ENCODE measurements at places on chromosomes 13 and 19.
A peak's percentile ranks its signal among the peaks of the same experiment; 100 is the strongest.

DNA sequence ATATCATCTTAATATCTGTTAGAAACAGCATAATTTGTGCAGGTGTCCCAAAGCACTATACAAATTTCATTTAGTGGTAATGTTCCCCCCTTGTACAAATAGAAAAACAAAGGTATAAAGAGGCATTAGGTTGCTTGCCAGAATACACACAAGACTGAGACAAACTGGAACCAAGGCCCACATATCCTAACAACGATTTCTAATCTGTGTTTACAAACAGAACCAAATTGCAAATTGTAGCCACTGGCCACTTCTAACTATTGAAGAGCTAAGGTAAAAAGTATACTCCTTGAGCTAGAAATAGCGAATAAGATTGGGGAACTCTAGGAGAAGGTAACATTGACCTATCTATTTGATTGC is 526.1 kb downstream of the KLF12 start:
- H3K4me3 ChIP-seq, result no peak overlapping the region
- H3K27me3 ChIP-seq, result no peaks in the 10 kb centered on the region
- H3K4me1 ChIP-seq, result no peaks in the 10 kb centered on the region

DNA sequence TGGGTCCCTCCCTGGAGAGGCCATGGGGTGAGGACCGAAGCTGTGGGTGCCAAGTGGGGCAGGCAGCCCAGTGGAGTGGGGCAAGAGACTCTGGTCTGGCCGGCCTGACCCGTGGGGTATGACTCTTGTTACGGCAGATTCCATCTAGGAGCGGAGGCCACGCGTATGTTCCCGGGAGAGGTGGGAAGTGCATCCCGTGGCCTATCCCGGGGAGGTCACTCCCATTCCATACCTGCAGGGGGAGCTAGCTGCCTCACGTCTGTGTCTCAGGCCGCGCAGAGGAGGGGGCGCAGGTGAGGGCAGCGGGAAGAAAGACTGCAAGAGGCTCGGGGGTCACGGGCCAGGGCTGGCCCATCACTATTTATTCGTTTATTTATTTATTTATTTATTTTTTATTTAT is 4.9 kb downstream of the CSNK1G2 start:
- peak; percentile 75 for DNase-seq
- no peaks in the 10 kb centered on the region for H3K27me3 ChIP-seq
- no peak overlapping the region for H3K4me3 ChIP-seq
- H3K4me1 ChIP-seq, result peaks cover 10% of the 10 kb centered on the region

DNA sequence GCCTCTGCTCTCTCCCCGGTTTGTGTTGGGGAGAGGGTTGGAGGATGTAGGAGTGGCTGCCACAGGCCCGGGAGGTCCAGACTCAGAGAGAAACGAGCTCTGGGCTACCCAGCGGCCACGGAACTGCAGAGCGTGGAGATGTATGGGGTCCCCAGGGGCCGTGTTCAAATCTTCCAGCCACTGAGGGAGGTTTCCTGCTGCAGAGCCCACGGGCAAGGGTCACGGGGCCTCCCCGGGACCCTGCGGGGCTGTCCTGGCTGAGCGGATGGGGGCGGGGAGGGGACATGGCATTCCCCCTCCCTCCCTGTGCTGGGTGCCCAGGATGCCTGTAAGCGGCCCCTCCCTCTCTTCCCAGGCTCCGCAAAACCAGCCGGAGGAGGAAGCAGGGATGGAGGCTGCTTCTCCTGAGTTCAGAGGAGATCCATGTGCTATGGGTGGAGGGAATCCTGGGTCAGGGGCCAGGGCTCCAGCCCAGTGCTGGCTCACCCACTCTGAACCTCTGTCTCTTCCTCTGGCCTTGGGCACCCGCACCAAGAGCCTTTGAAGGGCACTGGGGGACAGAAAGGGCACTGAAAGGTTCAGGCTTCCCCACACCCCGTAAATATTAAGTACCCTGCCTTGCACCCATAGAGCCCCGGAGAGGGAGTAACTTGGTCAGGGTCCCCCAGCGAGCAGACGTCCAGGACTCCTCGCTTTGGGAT is 22.6 kb downstream of the SMIM24 start:
- H3K27ac ChIP-seq, result no peak overlapping the region
- H3K27me3 ChIP-seq, result peaks cover 8% of the 10 kb centered on the region
- H3K4me3 ChIP-seq, result no peak overlapping the region
- no peak for DNase-seq

- H3K27me3 ChIP-seq, result peaks cover 15% of the 10 kb centered on the region
- H3K4me3 ChIP-seq, result no peak overlapping the region
- no peaks in the 10 kb centered on the region for H3K36me3 ChIP-seq
- peaks cover 5% of the 10 kb centered on the region for H3K4me1 ChIP-seq
These were observed 96.3 kb upstream of the FNDC3A start for GRCh38 chr13:48879432-48879831.

GRCh38 chr13:44448875-44449274 is 75.3 kb downstream of the SERP2 start:
- H3K27ac ChIP-seq, result no peak overlapping the region
- no peaks in the 10 kb centered on the region for H3K36me3 ChIP-seq
- no peaks in the 10 kb centered on the region for H3K4me1 ChIP-seq
- DNase-seq, result no peak
- no peak overlapping the region for H3K4me3 ChIP-seq

- H3K4me3 ChIP-seq, result no peak overlapping the region
- H3K4me1 ChIP-seq, result peaks cover 1% of the 10 kb centered on the region
- no peak for DNase-seq
- H3K27ac ChIP-seq, result no peak overlapping the region
- no peaks in the 10 kb centered on the region for H3K27me3 ChIP-seq
- no peaks in the 10 kb centered on the region for H3K36me3 ChIP-seq
These were observed 53.8 kb downstream of the CDK8 start for GRCh38 chr13:26307701-26308100.

- H3K27ac ChIP-seq, result no peak overlapping the region
- no peak for DNase-seq
- no peaks in the 10 kb centered on the region for H3K27me3 ChIP-seq
- H3K4me3 ChIP-seq, result no peak overlapping the region
- H3K4me1 ChIP-seq, result peaks cover 6% of the 10 kb centered on the region
- no peaks in the 10 kb centered on the region for H3K36me3 ChIP-seq
These were observed 19.9 kb downstream of the GADD45B start for GRCh38 chr19:2495651-2496316.

Data from iPS DF 6.9 (cell line).